ENCODE measurements at places on chromosomes 2 and 18.

GRCh38 chr2:31258351-31258750 is 24.4 kb downstream of the EHD3 start:
- DNase-seq = no peak

GRCh38 chr2:238720232-238720672 is 127.6 kb upstream of the TWIST2 start:
- no peak for DNase-seq

- DNase-seq = peak; percentile 53
Measured at GRCh38 chr18:36284671-36285295, 12.7 kb upstream of the FHOD3 start.

- DNase-seq = no peak
Measured at GRCh38 chr2:47076586-47077441, 78.3 kb downstream of the STPG4 start.

DNA sequence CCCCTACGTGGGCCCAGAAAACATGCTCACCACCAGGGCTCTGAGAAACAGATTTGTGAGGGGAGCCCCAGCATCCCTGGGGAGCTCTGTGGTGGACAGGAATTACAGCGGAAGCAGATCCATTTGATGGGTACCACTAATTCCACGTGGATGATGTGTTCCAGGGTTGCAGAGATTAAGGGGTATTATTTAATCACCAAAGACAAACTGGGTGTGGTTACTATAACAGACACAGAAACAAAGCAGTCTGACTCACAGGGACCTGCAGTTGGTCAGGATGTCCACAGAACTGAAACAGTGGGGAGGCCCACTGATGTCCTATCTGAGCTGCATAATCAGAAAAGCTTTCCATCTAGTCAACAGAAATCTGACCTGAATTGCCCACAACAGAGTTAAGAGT is 65.8 kb downstream of the PSMG2 start:
- DNase-seq = no peak

DNA sequence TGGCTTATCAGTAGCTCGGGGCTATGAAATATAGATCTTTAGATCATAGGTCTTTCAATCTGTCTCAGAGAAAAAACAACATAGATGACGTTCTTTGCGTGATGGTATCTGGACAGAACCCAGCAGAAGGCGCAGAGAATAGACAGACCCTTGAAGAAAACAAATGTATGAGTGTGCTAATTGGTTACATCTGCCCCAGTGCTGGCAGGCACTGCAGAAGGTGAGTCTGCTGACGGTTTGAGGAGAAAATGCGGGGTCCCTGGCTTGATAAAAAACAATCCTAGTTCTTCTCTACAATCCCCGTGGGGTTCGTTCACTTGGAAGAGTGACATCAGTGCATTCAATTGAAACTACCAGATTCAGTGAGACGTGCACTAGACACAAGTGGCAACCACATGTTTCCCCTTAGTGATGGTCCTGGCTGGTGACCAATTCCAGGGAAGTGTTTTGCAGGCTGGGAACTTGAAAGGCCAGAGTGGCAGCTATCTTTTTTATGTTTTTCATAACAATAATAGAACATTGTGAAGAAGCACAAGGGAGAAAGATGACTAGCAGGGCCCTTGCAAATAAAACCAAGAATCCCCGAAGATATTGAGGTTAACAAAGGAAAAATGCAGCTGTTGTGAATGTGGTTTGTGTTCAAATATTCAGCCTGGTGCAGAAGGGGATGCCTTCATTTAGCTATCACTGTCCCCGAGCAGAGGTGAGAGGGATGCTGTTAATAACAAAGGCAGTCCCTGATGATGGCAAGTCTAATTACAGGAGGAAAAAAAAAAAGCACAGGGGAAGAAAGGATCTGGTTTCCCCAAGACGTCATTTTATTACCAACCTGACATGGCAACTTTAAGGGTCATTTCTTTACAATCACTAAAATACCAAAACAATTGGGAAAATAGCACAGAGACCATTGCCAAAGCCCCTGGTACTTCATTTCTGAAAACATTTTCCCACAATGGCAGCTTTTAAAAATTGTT is 337.6 kb upstream of the FIGN start:
- DNase-seq = no peak

DNA sequence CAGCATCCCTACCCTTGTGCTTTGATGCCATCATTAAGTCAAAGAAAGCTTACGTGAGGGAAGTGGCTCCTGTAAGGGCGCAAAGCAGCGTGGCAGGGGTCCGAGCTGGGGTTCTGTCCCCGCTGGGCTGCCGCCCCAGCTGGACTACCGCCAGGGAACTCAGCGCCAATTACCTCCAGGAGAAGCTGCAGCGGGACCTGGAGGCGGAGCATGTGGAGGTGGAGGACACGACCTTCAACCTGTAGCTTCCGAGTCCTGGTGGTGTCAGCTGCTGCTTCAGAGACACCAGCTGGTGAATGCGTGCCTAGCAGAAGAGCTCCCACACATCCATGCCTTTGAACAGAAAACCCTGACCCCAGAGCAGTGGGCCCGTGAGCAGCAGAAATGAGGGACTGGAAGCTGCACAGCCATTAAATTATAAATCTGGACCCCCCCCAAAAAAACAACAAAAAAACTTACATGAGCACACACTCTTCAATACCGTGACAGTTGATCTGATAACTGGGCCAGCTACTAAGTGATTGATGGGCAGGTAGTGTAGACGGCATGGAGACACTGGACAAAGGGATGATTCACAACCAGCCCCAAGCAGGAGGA is 20.1 kb upstream of the YES1 start:
- DNase-seq = no peak

DNA sequence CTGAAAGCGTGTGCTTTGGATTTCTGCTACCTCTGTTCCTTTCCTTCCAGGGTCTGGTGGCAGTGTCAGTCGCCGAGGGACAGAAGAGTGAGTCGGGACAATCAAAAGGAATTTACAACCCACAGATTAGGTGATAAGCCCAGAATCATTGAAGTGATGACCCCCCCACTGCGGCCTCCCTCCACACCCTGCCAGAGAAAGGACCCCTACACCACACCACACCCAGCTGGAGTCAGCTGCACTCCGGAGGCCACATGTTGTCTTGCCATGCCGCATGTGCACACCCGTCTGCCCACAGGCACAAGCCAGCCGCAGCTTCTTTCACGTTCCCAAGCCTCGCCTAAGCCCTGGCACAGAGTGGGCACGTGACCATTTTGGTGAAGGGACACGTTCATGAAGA is 366.8 kb upstream of the SALL3 start:
- no peak for DNase-seq

DNA sequence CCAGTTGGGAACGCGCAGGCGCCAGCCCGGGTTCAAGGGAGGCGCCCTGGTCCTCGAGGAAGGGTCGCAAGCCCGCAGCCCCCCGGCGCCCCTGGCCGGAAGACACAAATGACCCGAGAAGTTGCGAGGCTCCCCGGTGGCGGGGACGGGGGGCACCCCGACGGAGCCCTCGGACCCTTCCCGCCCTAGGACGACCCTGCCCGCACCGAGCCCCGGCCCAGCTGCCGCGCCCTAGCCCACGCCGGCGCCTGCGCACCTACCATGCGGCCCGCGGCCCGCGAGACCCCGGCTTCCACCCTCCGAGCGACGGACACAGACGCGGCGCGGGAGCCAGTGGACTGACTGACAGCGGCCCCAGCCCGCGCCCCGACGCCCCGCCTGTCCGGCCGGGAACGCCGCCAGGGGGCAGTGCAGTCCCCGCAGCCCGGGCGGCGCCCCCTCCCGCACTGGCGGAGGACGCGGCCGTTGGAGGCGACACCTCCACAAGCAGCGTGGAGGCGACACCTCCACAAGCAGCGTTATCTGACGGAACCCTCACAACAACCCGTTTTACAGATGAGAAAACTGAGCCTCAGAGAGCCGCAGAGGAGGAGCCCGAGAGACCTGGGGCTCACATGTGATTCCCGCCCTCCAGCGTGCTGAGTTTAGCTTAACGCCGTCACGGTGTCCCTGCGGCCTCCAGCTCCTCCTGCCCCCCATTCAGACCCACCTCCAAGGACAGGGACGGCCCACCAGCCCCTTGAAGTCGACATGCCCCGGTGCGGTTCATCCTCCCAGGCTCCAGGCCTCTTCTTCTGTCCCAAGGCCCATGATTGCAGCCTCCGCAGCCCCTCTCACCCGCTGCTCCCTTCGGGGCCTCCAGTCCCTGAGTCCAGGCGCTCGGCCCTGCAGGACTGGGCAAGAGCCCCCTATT is at the start of gene NMUR1:
TSS of gene NMUR1 (minus strand) at position 347 of the 913 bp plus-strand sequence. CDS start at position 263, 84 bp downstream.
- DNase-seq = peak; percentile 19

DNA sequence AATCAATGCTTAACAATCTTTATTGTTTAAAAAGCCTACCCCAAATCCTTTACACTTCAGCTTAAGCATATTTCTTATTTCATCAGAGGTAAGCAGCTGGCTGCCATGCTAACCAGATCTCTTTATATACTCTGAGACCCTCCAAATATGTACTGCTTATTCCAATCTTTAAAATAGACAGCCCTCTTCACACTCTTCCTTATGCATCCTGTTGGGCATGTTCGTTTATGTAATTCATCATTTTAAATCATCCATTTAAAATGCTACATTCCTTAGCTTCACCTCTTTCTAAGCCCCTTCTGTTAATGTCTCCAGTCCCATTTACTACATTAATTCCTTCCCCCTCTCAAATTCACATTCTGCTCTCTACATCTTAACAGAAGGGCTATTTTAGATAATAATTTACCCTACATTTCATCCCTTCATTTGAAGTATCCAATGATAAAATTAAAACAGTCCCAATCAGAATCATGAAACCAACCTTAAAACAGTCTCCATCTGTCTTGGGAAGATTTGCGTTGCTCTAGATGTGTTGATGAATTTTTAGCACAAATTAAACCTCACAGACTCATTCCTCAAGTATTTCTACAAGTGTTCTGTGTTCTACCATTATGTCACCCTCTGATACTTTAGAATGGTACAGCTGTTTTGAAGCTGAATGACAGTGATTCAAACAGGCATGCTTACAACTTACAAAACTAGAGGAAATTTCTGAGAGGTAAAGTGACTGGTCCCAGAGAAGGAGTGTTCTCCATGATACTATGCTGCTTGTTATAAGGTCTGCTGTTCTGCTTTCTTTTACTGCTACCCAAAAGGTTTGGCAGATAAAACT is 59.1 kb downstream of the ZNF385B start:
- DNase-seq = no peak

DNA sequence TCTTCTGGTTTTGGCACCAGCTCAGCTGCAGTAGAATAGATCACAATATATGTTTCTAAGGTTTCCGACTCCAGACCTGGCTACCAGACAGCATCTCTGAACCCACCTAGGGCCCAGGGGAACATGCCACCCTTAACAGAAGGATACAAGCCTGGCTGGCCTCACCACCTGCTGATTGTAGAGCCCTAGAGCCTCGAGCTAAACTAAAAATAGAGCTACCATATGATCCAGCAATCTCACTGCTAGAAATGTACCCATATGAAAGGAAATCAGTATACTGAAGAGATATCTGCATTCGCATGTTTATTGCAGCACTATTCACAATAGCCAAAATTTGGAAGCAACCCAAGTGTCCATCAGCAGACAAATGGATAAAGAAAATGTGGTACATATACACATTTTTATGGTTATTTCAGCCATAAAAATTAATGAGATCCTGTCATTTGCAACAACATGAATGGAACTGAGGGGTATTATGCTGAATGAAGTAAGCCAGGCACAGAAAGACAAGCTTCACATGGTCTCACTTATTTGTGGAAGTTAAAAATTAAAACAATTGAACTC is 242.4 kb upstream of the SLC39A10 start:
- DNase-seq = no peak

DNA sequence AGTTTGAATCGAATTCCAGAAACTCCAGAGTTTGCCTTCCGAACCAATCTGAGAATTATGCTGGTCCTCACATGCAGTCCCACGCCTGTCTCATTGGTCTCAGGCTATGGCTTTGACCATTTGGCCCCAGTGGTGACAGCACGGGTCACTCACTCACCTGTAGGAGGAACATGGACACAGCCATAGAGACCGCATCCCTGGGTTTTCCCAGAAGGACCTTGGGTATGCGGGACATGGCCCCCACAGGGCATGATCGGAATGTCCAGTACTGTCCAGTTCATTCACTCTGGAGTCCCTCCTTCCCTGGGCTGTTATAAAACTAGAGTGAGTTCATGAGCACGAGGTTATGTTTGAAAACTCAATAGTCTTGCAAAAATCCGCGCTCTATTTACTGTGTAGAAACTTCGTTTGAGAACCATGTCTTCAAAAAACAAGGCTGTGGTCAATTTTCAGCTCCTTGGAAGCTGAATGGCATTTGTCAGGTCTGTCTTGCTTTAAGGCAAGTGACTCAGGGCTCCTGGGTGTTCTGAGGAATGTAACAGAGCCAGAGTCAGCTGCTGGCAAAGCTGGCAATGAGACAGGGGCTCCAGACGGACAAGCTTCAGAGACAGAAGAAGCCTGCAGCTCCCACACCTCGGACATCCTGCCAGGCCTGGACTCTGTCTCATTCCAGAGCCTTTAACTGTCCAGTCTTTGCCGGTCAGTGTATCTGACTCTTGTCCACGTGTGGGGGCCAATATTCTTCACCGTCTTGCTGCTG is 86.7 kb upstream of the TMEM18 start:
- DNase-seq = no peak

DNA sequence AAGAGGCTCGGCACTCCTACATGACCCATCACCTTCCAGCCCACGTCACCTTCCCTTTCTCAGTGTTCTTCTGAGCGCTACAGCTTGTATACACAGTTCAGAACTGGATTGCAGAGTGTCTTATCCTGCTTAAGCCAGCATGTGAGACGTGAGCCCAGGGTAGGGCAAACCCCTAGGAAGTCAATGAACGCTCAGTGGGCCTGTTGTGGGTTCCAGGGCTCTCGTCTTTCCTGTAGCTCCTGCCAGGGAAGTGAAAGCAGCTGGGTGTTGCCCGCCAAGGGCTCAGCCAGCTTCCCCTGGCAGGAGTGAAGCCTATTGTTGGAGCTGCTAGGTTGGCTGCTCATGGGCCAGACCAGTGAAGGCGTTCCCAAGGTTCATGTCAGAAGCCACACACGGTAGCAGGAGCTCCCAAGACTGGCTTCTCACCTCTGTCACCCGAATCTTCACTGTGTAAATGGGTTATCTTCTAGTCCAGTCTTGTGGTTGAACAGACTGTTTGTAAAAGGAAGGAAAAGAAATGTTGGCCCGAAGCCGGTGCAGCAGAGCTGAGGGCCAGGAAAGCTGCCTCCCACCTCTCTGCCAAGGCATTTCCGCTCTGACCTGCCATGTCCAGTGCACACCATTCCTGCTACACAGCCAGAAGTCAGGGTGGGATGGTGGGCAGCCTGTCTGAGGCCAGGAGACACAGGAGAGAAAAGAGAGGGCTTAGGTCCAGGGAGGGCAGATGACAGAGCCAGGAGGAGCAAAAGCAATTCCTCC is 69.6 kb upstream of the RMDN2 start:
- DNase-seq = peak; percentile 22

- no peak for DNase-seq
Measured at GRCh38 chr2:221285148-221285547, 287.0 kb downstream of the EPHA4 start.

GRCh38 chr2:64640153-64641044 is 13.3 kb downstream of the SERTAD2 start:
- DNase-seq = no peak

GRCh38 chr18:64171576-64171975 is 22.7 kb upstream of the LINC00305 start:
- no peak for DNase-seq

GRCh38 chr2:189096769-189097447 is 82.7 kb downstream of the COL5A2 start:
- DNase-seq = no peak

- DNase-seq = no peak
Measured at GRCh38 chr2:234491281-234491680, 5.6 kb downstream of the ARL4C start.

- no peak for DNase-seq
Measured at GRCh38 chr18:523561-523960, 23.1 kb upstream of the COLEC12 start.

GRCh38 chr2:168375195-168375798 is 80.8 kb upstream of the CERS6 start:
- DNase-seq = no peak

- no peak for DNase-seq
Measured at GRCh38 chr2:4898706-4899105, 793.5 kb upstream of the SOX11 start.
